ENCODE measurements at places on chromosomes 3 and 15. TPM values are rescaled to one million over a fixed set of nuclear protein-coding genes. Genes with fewer than 3 reads are reported as not detected.

GRCh38 chr3:73136941-73137340, 75.5 kb downstream of the EBLN2 start:
- DNase-seq = no peak
- no peaks in the 10 kb centered on the region for H3K27me3 ChIP-seq
- H3K4me1 ChIP-seq = no peaks in the 10 kb centered on the region
- H3K4me3 ChIP-seq = no peak overlapping the region
- H3K27ac ChIP-seq = no peak overlapping the region

Gene SLC25A20
- 26.3 TPM for total RNA-seq

- peaks cover 8% of the 10 kb centered on the region for H3K4me1 ChIP-seq
- DNase-seq = no peak
- no peak overlapping the region for H3K4me3 ChIP-seq
- no peaks in the 10 kb centered on the region for H3K36me3 ChIP-seq
- no peak overlapping the region for H3K27ac ChIP-seq
Measured at GRCh38 chr3:141729240-141729639, 8.9 kb upstream of the RNF7 start.

Gene MRAS
- 4.7 TPM for total RNA-seq
